ENCODE measurements at places on chromosomes 3 and 15.

DNA sequence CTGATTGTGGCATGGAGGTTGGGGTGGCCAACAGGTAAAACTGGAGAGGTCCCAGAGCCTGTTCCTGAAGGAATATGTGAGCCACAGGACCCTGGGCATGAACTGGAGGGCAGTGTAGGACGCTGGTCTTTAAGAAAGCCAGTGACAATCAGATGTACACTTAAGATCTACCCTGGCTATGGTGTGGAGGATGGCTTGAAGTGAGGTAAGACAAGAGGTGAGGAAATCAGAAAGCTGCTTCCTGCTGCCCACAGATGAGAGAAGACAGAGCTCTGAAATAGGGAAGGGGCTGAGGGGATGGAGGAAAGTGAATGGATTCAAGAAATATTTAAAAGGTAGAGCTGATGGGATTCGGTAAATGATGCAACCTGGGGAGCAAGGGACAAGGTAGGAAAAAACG is 22.7 kb upstream of the KLHL6 start:
- DNase-seq = no peak

- DNase-seq = no peak
Observed at GRCh38 chr3:172680684-172681083, 30.2 kb downstream of the NCEH1 start.

DNA sequence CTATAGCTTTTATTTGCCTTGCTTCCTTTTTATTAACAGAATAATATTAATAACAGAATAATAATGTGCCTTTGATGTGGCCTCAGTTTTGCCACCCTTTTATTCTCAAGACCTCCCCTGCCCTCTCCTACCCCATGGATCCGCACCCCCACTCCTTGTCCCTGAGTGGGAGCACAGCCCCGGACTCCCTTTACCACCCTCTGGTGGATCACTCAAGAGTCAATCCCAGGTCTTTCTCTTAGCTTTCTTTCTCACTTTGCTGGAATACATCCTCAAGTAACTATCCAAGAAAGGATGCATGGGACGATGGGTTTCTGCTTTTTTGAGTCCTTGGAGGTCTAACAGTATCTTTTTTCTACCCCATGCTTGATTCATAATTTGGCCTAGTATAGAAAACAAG is 63.4 kb downstream of the KLF13 start:
- DNase-seq = peak; percentile 5

DNA sequence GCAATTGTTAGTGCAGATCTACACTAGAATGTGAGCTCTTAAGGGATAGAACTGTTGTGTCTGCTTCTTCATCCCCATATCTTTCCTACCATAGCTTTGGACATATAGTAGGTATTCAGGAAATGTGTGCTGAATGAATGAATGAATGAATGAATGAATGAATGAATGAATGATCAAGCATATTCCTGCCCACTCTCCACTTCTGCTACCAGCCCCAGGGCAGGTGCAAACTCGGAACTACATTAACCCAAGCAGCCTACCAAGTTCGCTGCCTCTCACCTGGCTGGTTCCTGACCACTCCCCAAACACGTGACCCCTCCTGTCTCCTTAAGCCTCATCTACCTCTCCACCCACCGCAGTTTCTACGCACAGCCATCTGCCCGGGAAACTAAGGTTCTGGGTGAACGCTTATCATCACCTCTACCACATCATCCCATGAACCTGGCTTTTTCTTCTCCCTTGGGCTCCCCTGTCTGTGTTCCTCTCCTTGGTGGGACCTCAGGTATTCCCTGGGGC is 26.8 kb downstream of the PAQR5 start:
- no peak for DNase-seq

DNA sequence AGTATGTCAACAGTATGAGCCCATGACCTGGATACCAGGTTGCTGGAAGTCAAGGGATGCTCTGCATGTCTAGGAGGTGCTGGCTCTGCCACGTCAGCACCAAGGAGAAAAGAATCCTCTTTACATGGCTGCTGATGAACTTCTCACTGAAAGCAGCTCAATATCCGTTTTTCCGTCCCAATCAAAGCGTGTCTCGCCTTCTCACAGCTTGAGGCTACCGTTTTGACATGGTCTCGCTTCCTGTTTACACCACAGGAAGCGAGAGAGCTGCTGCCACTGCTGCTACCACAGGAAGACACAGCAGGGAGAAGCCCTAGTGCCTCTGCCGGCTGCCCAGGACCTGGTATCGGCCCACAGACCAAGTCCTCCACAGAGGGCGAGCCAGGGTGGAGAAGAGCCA is 27.3 kb downstream of the STARD5 start:
- DNase-seq = peak; percentile 55

Measured in GM20000 (cell line).